G401 (cell line): ENCODE measurements at places on chromosomes 4 and X.

GRCh38 chr4:168154546-168155277 is 62.4 kb downstream of the ANXA10 start:
- no peak for DNase-seq

DNA sequence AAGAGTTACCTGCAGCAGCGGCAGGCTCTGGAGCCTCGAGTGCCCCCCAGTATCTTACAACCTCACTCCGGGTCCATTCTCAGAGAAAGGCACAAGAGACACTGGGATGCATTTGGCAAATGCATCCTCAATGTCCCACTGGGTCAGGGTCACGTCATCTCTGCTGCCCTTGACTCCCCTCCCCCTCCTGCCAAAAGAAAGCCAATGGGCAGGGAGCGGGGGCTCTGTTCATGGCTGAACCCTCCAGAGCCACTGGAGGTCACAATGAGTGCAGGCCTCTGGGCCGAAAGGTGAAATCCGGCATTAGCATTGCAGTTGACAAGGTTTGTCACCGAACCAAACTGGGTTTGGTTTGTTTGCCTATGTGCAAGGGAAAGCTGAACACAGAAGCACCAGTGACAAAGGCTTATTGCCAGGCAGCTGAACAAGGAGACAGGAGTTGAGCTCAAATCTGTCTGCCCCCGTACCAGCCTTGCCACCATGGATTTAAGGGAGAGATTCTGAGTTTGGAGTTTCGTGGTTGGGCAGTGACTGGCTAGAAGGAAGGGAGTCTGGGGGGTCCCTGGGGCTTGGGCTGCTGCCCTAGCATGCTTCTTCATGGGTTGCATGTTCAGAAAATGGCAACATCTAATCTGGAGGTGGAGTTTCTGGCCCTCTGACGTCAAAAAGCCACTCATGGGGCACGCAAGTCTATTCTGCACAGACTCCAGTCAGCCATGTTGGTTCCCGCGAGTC is 64.3 kb downstream of the HTRA3 start:
- DNase-seq = no peak

GRCh38 chr4:34245276-34245675 is 1999.0 kb downstream of the ARAP2 start:
- no peak for DNase-seq

DNA sequence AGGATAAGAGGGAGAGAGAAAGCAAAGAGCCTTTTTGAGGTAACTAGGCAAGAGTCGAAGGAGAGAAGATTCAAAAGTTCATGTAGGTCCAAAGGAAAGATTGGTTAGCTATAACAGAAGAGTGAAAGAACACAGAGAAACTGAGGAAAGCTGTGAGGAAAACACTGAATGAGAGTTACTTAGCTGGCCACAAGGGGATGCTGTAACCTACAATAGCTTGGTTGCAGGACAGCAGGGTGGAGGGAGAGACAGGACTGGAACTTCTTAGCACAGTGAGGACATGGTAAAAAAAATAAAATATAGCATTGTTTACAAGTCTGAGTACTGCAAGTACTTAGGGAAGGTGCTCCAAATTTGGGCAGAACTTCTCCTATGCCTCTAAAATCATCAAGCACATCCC is 48.3 kb downstream of the RAI2 start:
- DNase-seq = peak; percentile 23

GRCh38 chr4:140130677-140131076 is 23.3 kb downstream of the MAML3 start:
- no peak for DNase-seq

DNA sequence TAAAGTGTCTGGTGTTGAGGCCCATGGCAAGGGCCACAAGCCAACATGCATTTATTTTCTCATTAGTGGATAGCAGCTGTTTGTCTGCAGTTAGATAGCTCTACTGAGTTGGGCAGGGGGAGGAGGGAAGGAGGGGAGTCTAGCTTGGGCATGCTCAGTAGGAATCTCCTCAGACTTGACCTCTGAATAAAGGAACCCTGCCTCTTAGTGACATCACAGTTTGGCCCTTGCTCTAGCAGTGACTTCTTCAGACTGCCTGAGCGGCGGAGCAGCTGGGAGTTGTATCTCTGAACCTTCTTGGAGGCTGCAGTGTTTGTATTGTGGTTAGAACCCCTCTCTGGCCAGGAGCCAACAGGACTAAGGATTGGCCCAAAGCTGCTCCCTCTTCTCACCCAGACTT is 57.4 kb downstream of the BCORL1 start:
- no peak for DNase-seq
